ENCODE measurements at places on chromosomes 6 and 20.

GRCh38 chr20:23125159-23125558, 39.0 kb upstream of the CD93 start:
- DNase-seq = no peak

DNA sequence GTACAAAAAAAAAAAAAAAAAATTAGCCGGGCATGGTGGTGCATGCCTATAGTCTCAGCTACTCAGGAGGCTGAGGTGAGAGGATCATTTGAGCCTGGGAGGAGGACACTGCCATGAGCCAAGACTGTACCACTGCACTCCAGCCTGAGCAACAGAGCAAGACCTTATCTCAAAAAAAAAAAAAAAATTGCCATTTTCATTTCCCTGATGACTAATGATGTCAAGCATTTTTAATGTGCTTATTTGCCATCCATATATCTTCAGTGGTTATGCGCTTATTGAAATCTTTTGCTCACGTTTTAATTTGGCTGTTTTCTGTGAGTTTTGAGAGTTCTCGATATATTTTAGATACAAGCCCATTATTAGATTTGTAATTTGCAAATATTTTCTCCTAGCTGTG, 46.7 kb downstream of the PFDN4 start:
- no peak for DNase-seq

GRCh38 chr6:88997327-88997726, 33.9 kb upstream of the RNGTT start:
- DNase-seq = no peak

DNA sequence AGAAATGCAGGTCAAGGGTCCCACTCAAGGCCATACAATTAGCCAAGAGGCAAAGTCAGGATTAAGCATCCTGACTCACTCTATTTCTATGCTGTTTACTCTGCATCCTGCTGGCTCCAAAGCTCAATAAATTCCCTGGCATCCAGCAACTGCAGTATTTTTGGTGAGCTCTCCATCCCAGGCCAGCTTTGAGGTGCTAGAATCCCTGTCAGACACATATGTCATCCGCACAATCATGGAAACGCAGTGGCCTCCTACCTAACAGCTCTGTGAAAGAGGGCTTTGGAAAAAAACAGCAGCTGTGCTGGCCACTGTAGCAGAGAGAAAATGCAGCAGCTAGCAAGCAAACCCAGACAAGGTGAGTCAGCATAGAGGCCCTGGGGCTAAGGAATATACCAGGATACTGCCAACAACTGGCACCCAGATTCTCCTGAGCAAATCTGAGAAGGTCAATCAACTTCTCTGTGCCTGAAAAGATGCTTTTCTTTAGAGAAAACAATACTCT, 58.4 kb downstream of the ANKEF1 start:
- peak; percentile 44 for DNase-seq

GRCh38 chr6:158414851-158415262, 102.6 kb downstream of the TULP4 start:
- DNase-seq = no peak

DNA sequence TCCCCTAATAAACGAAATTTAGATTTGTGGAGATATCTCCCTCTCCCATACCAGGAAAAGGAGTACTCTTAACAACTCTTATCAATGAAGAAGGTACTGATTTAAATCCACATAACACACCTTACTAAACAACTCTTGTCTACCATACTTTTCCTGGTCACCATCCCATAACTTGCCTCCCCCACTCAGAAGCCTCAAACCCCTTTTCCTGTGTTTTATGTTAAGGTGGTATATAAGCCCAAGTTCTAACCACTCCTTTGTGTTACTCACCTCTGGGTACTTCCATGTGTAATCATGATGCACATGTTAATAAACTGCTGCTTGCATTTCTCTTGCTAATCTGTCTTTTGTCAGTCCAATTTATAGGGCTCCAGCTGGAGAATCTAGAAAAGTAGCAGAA, 330.7 kb downstream of the CD83 start:
- no peak for DNase-seq

DNA sequence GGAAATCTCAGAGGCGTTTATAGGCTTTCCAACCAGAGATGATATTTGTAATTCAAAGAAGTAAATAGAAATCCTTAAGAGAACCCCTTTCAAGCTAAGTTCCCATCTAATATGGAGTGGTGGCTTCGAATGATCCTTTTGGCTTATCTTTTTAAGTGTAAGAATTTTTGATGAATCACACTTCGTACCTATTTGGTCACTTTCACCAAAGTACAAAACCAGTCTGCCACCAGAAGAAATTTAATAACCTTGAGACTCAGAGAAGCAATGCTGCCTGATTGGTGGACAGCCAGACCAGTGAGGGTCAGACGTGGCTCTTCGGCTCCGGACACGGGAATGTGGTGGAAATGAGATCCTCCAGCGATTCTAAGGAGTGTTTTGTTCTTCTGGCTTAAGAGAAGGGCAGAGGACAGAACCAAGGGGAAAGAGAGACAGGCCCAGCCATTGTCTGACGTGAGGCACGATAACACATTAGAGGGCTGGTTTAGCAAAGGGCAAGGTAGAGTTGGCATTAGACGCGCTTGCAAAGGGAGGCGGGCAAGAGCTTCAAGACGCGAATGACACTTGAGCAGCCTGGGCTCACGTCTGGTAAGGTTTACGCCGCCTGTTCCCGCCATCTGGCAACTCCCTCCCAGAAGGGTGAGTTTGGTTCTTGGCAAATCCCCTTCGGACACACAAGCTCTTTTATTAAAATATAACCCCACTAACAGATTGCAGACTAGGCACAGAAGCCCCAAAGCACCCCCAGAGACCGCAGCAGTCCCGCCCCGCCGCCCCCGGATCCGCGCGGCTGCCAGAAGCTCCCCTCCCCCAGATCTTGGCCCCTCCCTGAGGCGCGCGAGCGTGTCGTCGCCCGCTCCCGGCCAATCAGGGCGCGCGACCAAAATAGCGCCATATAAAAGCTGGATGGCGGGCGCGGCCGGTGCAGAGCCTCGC, 50.0 kb upstream of the EZR start:
- DNase-seq = no peak

- DNase-seq = peak; percentile 32
Observed at GRCh38 chr6:8082954-8083858, 19.0 kb upstream of the BLOC1S5 start.

DNA sequence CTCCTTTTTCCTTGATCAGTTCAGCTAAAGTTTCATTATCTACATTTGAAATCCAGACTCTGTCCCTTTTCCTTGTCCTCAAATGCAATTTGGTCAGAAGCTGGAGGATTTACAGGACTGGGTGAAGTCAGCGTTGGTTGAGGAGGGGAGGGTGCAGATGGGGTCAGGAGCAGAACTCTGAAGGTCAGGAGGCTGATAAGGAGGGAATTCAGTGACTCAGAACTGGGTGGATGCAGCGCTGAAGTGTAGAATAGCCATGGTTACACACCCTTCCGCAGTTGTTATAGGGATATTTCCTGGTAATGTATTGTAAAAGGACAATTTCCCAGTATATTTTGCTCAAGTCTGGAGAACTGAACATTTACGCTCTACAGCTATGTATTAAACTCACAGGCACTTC, 133.1 kb upstream of the FOXA2 start:
- no peak for DNase-seq
